ENCODE measurements at places on chromosomes 13 and 19.

DNA sequence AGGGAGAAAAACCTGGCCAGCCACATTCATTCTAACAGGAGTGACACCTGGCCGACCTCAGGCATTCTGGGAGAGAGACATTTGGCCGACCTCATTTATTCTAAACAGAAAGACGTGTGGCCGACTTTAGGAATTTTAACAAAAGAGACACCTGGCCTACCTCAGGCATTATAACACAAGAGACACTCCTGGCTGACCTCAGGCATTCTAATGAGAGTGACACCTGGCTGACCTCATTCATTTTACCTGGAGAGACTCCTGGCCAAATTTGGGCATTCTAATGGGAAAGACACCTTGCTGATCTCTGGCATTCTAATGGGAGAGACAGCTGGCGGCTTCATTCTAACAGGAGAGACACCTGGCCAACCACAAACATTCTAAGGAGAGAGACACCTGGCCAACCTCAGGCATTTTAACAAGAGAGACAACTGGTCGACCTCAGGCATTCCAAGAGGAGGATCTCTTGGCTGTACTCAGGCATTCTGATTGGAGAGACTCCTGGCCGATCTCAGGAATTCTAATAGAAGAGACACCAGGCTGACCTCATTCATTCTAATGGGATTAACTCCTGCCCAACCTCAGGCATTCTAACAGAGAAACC is 1353.9 kb downstream of the UQCRFS1 start:
- no peak for DNase-seq

- DNase-seq = no peak
Measured at GRCh38 chr19:3880471-3881271, at the start of gene ATCAY. ATCAY (plus strand) TSS chr19:3880685; CDS start chr19:3885768, 5,083 bp downstream.

- no peak for DNase-seq
Measured at GRCh38 chr19:38283271-38283670, 18.9 kb downstream of the SPINT2 start.

DNA sequence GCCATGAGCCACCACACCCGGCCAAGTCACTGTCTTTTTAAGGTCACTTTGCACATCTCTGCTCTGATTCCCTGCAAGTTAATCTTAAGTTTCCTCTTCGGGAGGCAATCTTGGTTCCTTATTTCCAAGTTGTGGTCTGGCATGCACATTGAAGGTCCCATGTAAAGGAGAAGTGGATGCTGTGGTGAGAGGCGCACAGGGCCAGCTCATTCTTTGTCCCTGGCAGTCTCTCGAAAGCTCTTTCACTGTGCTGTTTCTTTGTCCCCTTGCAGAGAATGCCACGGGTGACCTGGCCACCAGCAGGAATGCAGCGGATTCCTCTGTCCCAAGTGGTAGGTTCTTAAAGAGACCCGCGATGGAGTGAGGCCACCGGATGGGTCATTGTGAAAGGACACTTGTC is 16.4 kb upstream of the C19orf33 start:
- DNase-seq = no peak

- no peak for DNase-seq
Measured at GRCh38 chr13:51628059-51628852, 44.0 kb downstream of the WDFY2 start.

GRCh38 chr13:28094306-28094705 is 6.1 kb downstream of the FLT3 start:
- DNase-seq = no peak

- DNase-seq = no peak
Measured at GRCh38 chr19:11495481-11495880, 10.2 kb downstream of the ZNF653 start.
